ENCODE measurements at places on chromosomes 1 and 21.

GRCh38 chr1:236144446-236145150 lies 2.3 kb downstream of the GPR137B start:
- no peak for DNase-seq

DNA sequence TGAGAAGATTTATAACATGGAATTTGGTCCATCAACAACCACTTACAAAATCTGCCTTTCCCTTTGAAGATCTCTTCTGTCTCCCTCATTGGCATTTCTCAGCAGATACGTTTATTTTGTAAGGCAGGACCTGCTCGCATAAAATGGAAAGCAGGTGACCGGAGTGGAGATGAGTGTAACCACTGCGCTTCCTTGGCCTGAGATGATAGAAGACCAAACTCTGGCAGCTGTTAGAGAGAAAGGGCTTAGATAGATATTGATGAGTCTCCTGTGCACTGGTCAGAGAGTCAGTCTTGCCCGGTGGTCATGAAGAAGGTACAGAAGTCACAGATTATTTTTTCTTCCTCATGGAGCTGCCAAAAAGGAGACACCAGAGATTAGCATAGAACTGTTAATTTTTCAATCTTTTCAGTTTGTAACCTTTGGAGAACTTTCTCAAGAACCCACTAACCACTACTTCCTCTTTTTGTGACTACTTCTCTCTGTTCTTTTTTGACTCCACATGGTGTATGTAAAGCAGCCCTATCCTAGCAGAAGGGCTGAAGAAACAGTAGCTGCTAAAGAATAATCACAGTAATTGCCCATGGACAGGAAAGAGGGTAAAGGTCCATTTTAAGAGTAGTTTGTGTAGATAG lies 47.6 kb downstream of the FCRL3 start:
- no peak for DNase-seq

GRCh38 chr1:155287987-155288543 lies 10.8 kb downstream of the HCN3 start:
- DNase-seq: no peak

DNA sequence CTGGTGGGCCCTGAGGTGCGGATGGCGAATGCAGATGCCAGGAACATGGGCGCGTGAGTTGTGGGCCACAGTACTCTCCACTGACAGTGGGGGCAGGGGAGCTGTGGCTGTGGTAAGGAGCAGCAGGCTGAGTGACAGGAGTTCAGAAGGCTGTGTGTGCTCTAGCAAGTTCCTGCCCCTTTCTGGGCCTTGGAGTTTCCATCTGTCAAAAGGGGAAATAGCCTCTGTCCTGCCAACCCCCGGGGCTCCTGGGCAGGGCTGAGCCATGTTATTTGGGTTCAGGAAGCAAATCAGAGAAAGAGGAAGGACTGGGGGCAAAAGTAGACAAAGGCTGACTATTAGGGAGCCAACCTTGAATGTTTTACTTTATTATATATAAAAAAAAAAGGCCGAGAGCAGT lies 19.5 kb upstream of the MFN2 start:
- DNase-seq: no peak

DNA sequence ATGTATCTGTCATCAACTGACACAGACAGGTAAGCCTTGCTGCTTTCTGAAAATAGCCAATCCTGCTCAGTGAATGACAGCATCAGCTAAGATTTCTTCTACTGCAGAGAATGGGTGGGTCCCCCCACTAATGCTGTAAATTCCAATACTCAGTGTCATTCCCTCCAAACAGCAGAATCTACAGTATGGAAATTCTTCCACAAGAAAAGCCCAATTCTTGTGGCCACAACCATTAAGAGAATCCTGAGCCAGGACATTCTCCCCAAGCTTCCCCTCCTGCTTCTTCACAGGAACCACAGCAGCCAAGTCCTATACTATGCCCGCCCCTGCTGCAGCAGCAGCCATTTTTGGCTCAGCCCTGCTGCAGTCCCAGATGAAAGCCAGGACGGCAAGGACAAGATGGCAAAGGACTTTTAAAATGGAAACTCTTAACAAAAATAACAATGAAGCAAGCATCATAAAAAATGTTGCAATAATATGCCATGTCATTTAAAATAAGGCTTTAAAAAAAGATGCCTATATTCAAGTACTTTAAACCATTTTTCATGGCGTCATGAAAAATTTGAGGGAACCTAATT lies 26.8 kb downstream of the EIF4G3 start:
- peak; percentile 98 for DNase-seq

- DNase-seq: no peak
These were observed 10.3 kb upstream of the S100A10 start for GRCh38 chr1:152003846-152004442.

- no peak for DNase-seq
These were observed 36.4 kb downstream of the HS2ST1 start for GRCh38 chr1:86950712-86951419.

- peak; percentile 81 for DNase-seq
These were observed 2.1 kb upstream of the KIF21B start for GRCh38 chr1:201025571-201026002.

- DNase-seq: no peak
These were observed 75.4 kb downstream of the CDC7 start for GRCh38 chr1:91575909-91576519.

DNA sequence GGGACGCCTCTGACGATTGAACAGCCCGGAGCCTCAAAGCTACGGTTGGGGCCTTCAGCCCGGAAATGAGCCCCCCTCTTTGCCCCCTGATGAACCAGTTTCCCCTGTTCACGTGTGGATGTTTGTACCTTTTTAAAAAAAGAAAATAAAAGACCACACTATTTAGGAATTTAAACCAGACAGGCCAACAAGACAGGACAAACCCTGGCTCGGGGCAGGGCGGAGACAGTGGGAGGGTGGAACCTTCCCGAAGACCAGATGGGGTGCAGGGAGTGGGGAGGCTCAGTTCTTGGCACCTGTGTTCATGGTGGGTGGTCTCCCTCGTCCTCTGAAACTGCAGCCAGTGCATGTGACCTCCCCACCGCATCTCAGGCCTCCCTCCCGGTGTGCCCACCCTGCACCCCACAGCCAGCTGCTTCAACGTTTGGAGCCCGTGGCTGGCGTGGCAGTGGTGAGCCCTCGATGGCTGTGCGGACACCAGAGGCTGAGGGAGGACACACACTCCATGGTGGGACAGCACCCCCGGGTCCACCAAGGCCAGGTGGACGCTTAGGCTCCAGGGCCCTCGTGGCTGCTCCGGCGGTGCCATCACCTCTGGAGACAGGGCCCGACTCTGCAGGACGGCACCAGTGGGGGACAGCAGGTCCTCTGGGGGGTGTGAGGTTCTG lies 45.6 kb downstream of the COL18A1 start:
- DNase-seq: no peak

GRCh38 chr1:89821322-89822108 lies 683 bp downstream of the LRRC8D start:
- DNase-seq: peak; percentile 20

DNA sequence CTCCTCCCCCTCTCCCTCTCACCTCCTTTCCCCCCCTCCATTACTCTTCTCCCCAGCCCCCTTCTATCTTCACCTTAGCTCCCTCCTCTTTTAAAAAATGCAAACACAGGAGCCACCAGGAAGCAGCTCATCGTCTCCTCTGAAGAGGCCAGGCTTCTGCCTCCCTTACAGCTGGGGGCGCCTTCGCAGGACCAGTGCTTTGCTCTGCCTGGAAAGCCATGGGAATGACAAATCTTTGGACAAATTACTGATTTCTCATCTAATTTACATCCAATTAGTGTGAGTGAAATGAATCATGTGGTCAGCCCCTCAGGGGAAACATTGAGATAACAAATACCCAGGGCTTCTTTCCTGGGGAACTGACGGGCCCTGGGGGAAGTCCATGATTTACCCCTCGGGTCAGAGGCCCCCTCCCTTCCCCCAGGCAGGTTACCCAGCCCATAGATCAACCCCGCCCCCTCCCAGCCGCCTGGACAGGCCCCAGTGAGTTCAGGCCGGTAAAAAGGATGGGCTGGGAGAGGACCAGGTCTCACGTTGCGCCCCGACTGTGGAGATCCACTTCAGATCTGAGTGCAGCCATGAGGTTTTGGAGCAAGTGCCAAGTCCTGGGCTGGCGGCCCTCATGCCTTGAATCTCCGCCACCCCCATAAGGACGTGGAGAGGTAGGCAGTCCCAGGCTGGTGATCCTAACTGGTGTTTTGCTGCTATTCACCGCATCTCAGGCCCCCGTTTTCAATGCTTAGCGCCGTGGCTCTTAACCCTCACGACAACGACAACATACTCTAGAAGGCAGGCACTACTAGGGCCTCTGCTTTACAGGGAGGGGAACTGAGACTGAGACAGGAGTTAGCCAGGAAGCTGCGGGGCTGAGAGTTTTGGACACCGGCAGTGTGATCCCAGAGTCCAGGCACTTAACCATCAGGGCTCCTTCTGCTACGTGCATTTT lies 300.8 kb downstream of the RRAGC start:
- no peak for DNase-seq

GRCh38 chr1:172582889-172583288 lies 49.9 kb downstream of the SUCO start:
- DNase-seq: no peak

- DNase-seq: no peak
These were observed 794 bp upstream of the TOR3A start for GRCh38 chr1:179080866-179081686.

GRCh38 chr1:99768104-99768503 lies 1.7 kb upstream of the FRRS1 start:
- peak; percentile 12 for DNase-seq

DNA sequence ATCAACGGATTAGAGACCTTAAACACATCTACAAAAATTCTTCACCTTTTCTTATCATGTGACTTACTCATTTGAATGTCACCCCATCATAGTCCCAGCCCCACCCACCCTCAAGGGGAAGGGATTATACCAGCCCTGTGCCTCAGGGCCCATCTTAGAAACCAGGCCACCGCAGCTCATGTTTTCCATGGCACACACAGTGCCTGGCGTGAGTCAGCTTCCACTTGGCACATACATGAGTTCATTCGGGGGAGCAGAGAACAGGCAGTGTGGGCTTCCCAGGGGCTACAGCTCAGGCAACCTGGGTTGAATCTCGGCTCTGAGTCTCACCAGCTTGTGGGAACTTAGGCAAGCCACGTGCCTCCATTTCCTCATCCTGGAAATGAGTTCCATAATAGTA lies 310.6 kb downstream of the NPHP4 start:
- DNase-seq: no peak

DNA sequence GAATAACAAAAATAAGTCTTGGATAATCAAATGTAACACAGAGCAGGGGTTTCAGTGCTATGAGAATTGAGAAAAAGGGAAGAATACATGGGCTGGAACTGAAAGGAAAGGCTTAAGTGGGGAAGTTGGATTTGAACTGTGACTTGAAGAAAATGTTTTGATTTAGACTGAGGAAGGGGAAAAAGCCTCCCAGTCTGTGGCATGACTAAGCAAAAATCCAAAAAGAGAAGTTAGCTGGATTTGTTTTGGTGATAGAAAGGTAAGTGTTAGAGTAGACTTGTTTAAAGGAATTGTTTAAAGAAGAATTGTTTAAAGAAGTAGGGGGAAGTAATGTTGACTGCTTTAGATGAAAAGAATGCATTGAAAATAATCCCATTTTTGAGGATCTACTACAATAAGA lies 46.0 kb downstream of the KCNK2 start:
- DNase-seq: no peak

Measured in fibroblast of skin of right biceps (primary cell).